ENCODE measurements at places on chromosomes 7 and 10. TPM values are rescaled to one million over a fixed set of nuclear protein-coding genes. Genes with fewer than 3 reads are reported as not detected.

- peak; percentile 95 for DNase-seq
Measured at GRCh38 chr10:76085002-76085816, 653.8 kb downstream of the LRMDA start.

The LRRTM3 gene
- polyA plus RNA-seq: 1.1 TPM

DNA sequence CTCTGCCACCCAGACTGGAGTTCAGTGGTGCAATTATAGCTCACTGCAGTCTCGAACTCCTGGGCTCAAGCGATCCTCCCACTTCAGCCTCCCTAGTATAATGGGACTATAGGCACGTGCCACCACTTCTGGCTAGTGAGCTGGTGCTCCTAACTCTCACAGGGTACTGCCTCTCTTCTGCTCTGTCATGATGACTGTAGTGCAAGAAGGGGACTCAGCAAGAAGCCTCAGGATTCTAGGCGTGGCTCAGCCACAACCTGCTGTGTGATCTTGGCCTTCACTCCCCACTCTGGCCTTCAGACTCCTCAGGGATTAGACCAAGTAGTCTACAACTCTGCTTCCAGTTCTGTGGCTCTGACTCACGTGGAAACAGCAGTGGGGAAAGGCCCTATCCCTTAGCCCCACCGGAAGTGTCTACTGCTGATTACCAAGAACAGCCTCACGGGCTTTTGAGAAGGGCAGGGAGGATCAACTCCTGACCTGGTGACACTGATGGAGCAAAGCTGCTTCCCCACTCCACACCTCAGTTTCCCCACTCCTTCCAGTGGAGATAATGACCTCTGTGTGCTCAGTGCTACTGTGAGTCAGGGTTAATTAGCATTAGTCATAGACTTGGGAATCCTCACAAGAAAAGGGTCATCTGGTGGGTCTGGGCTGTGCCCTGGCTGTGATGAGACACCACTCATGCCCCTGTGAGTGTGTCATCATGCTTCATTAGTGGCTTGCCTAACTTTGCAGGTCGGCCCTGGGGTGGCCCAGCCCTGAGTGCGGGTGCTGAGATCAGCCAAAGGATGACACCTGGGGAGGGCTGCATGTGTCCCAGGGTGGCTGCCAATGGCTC is 41.1 kb downstream of the ZC3HC1 start:
- peak; percentile 56 for DNase-seq

The RNF148 gene
- not detected for polyA plus RNA-seq

DNA sequence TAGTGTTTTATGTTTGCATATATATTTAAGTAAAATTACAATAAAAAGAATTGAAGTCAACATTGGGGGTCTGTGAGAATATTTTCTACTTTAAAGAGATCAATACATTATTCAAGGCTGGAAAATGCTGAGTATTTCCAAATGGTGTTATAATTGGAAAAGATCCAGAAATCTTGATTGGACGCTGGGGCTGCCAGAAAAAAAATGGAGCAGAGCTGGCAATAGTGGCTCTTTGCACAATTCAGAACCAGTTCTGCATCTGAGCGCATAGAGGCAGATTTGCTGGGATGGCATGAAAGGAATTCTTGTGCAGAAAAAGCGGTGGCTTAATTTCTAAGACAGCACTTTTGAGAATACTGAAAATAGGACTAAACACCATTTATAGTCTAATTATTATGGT is 10.8 kb upstream of the VWC2 start:
- DNase-seq: no peak

- no peak for DNase-seq
Measured at GRCh38 chr10:117807441-117807840, 239.3 kb downstream of the RAB11FIP2 start.

- no peak for DNase-seq
Measured at GRCh38 chr10:101120520-101120883, 10.6 kb upstream of the TLX1 start.

DNA sequence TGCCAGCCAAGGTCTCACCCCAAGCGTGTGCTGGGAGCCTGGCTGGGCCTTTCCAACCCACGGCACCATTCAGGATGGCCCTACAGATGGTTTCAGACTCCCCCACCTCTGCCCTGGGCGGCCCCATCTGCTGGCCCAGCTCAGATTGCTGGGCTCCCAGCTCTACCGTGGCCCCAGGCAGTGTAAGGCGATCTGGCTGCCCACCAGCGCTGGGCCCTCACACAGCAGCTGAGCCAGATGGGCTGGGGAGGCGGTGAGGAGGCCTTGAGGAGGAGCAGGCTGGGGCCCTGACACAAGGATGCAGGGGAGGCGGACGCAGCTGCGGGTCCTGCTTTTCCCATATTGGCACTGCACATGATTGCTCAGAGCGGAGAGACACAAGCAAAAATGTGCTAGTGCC is 162.8 kb downstream of the NRF1 start:
- peak; percentile 62 for DNase-seq

The NKX1-2 gene
- polyA plus RNA-seq: not detected

DNA sequence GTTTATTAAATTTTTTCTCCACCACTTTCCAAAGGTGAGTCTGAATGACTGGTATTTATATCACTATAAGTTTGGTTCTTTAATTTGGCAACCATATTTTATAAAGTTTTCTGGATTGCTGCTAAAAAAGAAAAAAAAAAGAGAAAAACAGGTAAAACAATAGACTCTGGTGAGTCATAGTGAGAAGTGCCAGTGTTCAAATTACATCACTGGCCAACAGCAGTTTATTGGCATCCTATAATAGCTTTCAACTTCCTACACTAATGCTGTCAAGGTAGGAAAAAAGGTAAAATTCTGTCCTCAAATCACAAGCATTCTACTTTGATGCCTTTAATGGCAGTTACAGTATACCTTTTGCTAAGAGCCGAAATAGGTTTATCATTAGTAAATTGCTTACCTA is 808.8 kb downstream of the GRM8 start:
- DNase-seq: no peak

DNA sequence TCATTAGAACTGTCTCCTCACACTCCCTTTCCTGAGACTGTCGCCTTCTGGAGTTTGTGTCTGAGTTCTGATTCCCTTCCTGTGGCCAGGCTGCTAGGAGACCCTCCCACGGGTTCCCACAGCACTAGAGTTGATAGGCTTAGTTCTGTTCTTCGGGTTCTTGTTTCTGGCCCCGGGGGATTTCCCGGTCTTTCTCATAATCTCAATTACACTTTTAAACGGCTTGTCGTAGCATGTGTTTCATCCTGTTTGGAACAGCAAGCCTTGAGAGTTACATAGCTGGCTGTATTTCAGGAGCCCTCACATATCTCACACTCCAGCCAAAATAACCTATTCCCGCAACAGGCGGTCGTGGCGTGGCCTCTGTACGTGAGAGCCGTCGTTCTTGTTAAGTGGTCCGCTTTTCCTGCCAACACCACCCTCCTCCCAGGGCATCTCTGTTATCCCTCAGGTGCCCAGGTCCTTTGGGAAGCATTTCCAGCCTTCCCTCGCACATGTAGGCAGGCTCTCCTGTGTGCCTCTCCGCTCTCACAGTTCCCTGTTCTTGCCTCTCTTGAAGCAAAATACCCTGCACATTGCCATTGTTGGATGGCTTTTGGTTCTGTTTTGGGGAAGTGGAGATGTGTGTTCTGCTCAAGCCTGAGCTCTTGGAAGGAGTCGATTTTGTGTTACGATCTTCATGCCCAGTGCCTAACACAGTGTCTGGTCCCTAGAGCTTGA is 46.0 kb downstream of the CDC123 start:
- DNase-seq: no peak

GRCh38 chr7:148478551-148478950 is 112.0 kb upstream of the C7orf33 start:
- DNase-seq: no peak

DNA sequence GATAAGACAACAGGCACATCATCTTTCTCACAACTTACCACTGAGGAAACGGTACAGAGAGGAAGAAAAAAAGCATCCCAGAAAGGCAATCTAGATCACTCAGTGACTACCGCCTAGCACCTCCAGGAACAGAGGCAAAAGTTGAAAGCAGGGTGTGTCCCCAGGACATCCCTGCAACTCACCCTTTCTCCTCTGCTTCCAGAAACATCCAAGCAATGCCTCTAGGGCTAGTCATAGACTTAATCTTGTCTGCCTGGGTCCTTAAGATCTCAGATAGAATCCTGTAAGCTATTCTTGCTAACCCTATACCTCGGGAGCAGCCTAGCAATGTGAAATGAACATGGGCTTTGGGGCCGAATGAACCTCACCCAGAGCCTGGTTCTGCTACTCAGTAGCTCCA is 18.8 kb upstream of the PDCD4 start:
- DNase-seq: no peak

GRCh38 chr7:26584987-26585665 is 279.3 kb downstream of the SKAP2 start:
- no peak for DNase-seq

The DNAJC12 gene
- 9.7 TPM for polyA plus RNA-seq

The HMX3 gene
- polyA plus RNA-seq: not detected

The ADAMTS14 gene
- polyA plus RNA-seq: 29.1 TPM

- DNase-seq: peak; percentile 57
Measured at GRCh38 chr10:124063750-124064603, 29.4 kb downstream of the CHST15 start.
